ENCODE measurements at places on chromosomes 12 and 14.

GRCh38 chr12:1595026-1595561, 713 bp upstream of the FBXL14 start:
- DNase-seq: no peak

GRCh38 chr12:12349711-12350665, at the start of gene MANSC1:
TSS of gene MANSC1 (minus strand) at chr12:12350242. CDS start at chr12:12343314, 6,928 bp downstream.
- peak; percentile 68 for DNase-seq

DNA sequence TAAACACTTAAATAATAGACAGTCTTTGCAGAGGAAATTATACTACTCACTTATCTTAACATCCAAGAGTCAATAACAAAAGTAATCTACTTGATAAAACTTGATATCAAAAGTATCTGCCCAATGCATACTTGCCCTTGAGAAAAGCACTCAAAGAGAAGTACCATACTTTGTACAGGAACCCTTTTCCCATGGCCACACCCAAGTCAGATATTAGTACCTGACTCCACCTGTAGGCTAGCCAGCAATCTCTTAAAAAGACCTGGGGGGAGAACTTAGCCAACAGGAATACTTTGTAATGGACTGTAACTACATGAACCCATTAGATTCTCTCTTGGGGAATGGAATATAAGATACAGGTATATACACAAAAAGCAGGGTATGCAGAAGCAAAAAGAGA, 99.6 kb upstream of the HECTD1 start:
- no peak for DNase-seq

- no peak for DNase-seq
These were observed 94.1 kb downstream of the FSCB start for GRCh38 chr14:44412858-44413569.

DNA sequence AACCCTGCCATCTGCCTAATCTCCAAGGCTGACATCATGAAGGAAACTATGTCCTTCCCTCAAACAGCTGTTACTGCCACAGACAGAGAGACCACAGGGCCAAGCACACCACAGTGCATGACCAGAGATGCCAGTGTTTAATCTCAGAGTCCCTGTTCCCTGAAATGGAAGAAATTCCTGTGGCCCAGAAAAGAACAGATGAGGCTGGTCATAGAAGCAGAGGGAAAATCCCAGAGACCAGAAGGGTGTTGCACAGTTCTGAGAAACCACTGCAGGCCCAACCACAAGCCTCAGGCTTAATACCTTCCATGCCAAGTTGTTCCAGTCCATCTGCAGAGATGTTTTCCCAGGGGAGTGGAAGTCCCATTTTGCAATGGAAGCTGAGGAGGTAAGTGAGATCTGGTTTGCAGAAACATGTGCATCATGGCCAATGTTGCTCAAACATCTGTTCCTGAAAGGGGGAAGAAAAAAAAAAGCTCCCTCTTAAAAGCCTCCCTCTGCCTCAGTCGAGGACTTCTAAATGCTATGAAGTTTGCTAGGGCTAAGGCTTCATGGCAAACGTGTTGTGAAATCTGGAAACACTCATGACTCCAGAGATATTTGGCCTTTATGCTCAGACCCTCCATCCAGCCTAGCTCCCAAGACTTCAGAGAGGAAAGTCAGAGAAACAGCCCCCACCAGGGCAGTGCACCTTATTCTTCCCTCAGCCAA, 98.6 kb downstream of the SCARB1 start:
- DNase-seq: no peak

- DNase-seq: no peak
These were observed 17.9 kb upstream of the CFAP54 start for GRCh38 chr12:96471368-96472050.

DNA sequence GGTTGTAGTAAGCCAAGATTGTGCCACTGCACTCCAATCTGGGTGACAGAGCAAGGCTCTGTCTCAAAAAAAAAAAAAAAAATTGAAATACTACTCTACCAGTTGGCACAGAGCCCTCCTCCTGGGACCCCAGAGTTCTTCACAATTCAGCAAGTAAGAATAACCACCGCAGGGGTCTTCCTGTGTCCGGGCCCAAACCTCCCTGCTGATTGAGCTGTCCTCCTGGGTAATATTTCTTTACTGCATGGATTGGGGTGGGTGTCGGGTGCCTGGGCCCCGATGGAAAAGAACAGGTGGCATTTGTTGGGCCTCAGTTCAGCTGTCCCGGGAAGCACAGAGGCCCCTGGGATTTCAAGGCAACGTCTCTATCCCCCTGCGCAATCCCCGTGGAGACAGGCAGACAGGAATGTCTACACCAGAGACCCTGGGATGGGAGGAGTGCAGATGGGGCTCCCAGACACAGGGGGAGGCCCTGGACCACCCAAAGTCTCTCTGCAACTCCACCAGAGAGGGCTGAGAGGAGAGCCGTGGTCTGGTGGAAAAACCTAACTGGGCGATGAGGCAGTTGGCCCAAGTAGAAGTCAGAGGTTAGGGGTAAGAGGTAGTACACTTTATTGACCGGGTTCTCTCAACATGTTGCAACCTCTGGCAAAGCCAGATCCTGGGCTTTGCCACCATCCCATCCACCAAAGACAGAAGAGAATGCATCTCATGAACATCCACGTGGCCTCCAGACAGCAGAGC, 32.7 kb upstream of the VPS37B start:
- no peak for DNase-seq

- no peak for DNase-seq
These were observed 2.8 kb downstream of the KLRC4 start for GRCh38 chr12:10406725-10407124.

GRCh38 chr12:87612996-87613395, 416.2 kb downstream of the C12orf50 start:
- no peak for DNase-seq

GRCh38 chr12:66495709-66496108, 183.2 kb downstream of the GRIP1 start:
- DNase-seq: no peak

GRCh38 chr14:61051051-61051450, 70.0 kb downstream of the SLC38A6 start:
- DNase-seq: no peak

DNA sequence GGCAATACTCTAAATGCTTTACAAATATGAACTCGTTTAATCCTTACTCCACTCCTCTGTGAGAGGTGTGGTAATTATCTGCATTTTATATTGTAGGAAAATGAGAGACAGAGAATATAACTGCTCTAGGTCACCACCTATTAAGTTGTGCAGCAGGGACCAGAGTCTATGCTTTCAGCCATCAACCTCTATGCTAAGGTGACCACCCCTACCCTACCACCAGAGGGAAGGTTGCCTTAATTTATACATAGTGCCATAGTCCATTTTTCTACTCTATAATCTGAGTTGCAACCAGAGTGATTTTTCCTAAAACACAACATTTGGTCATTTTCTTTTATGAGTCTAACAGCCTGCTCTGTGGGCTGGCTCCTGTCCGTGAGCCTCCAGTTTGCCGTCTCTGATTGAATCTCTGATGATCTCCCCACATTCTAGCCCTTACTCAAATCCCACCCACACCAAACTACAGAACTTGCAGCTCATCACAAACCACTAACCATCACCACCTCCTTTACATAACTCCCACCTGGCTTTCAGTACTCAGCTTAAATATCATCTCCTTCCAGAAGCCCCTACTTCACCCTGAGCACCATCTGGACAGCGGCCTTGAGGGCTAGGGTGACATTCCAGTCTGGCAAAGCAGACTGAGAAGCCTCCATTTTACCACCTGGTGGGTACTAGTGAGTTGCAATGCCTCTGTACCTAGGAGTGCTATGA, 126.6 kb downstream of the PPM1H start:
- DNase-seq: no peak

DNA sequence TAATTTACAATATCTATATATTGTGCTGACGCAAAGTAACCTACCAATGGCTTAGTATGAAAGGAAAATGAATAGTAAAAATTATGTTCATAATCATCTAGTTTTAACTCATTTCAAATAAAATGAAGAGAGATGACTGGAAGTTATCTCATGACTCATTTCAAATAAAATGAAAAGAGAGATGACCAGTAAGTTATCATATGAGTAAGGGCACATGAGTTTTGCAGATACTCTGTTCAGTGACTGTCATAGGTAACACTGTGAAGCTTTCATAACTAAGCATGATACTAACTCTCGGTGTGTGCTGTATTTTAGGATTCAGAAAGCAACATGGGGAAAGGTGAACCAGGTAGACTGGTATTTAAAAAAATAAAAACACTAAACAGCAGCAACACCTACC, 364.5 kb upstream of the DIO2 start:
- no peak for DNase-seq

DNA sequence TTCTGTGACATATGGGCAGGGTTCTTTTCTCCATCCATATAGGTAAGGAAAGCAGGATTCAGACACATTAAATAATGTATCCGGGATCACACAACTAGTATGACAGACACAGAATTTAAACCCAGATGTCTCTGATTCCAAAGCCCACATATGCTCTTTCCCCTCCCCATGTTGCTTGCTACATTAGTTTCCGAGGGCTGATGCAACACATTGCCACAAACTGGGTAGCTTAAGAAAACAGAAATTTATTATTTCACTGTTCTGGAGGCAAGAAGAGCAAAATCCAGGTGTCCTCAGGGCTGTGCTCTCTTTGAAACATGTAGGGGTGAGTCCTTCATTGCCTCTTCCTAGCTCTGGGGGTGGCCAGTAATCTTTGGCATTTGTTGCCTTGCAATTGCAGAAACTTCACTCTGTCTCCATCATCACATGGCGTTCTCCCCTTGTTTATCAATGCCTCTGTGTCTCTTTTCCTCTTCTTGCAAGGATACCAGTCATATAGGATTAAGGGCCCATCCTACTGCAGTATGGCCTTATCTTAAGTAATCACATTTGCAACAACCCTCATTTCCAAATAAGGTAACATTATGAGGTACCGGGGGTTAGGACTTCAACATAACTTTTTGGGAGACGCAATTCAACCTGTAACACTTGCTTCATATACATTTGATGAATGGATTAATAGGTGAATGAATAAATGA, 83.0 kb upstream of the CCND2 start:
- DNase-seq: no peak

DNA sequence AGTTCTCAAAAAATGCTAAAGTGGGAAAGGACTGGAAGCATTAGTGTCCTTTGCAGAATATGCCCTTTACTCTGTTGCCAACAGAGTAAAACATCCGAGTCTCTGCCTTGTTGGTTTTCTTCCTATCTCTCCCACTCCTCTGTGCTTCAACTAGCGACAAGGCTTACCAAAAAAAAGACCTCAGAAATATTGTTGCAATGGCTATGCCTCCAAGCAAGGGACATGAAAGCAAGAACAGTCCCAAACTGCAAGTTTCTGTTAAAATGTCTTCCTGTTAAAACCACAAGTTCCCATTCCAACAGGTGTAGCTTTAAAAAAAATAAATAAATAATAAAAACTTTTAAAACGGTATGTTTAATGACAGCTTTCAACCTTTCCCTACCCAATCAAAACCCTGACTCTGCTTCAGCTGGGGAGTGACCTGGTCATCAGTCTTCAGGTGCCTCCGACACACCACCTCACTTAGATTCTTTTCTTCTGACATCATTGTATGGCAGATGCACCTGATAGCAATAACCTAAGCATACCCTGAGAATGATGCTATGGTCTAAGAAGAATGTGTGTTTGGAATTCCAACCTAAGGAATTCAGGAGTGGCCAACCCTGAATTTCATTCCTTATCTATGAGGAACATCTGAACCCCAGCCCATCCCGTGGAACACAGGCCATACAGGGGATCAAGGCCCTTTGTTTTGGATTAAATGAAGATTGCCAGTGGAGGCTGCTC, 81.0 kb downstream of the RPS29 start:
- no peak for DNase-seq

DNA sequence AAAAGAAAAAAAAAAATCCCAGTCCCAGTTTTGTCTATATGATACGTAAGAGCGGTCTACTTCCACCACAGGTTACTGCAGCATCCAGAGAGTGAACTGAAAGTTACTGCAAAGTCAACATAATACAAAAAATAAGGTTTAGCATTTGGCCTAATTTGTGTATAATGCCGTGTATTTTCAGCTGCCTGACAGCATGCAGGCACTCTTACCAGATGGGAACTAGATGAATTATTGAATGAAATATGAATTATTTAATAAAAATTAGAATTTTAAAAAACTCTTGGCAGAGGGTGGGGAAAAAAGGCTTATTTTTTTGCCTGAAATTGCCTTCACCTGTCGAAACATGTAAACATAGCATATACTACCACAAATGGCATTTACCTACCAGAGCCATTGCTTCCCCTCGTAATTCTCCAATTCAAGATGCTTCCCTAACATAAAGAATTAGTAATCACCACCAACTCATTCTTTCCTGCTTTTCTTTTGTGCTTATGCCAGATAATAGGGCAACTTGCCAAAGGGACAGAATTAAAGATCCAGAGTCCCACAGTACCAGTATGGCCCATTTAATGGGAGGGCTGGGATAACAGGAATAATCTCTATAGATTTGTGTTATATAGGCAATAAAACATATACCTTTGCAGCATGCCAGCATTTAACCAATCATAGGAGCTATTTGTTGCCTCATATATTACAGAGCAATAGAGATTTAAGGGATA, 31.1 kb downstream of the ATF7 start:
- DNase-seq: no peak

DNA sequence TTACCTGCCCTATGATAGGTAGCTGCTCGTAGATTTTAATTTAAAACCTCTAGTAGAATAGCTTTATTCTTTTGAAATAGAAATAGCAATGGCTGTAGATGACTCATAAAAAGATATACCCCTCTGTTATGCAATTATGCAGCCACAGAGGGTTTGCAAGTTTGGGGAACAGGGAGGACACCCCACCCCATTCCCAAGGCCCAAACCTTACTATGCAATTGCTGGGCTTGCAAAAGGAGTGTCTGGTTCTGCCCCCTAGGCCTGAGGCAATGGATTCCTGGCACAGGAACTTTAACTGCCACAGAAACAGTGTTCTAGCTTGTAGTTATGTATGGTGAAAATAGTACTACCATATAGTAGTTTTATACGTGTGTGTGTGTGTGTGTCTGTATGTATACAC, 403.3 kb downstream of the ADAMTS20 start:
- no peak for DNase-seq

DNA sequence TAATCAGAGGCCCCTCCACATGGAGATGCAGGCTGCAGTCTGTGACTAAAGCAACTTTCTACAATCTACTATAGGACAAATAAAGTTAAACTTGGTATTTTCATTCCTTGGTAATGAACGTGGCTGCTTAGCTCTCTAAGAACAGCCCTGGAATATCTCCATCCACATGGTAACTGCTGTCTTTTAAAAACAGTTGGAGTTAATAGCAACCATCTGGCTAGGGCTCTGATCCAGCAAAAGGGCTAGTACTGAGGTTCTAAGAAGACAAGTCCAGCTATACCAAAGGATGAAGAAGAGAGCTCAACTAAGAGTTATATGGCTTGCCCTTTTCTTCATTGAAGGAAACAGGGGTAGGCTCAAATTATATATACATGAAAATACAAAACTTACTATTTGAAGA, 920.1 kb downstream of the FLRT2 start:
- no peak for DNase-seq

Data from liver (tissue), 10 donors.